Smooth muscle cell of trachea (primary cell): ENCODE measurements at places on chromosomes 1 and 21. TPM values are rescaled to one million over a fixed set of nuclear protein-coding genes. Genes with fewer than 3 reads are reported as not detected.

The TAF13 gene
- 73.9 and 75.4 TPM in 2 replicates for total RNA-seq

The PPFIA4 gene
- total RNA-seq, result 5.5 and 20.0 TPM in 2 replicates

The CDC20 gene
- 7.9 and 86.5 TPM in 2 replicates for total RNA-seq

The TEX38 gene
- total RNA-seq, result 0.29 TPM in 1 of 2 replicates, not detected in the other

The EXO5 gene
- total RNA-seq, result 5.5 and 10.0 TPM in 2 replicates

The RGS7 gene
- total RNA-seq, result 1.9 and 2.5 TPM in 2 replicates

The ACBD6 gene
- total RNA-seq, result 56.4 and 72.6 TPM in 2 replicates

The SEMA6C gene
- total RNA-seq, result 1.2 and 1.3 TPM in 2 replicates

The CYP4A22 gene
- not detected in 2 replicates for total RNA-seq

The DDI2 gene
- 14.5 and 19.0 TPM in 2 replicates for total RNA-seq

The S100A5 gene
- total RNA-seq, result not detected in 2 replicates

The GBP4 gene
- total RNA-seq, result 0.15 and 0.33 TPM in 2 replicates

The ZNF593OS gene
- not detected in 2 replicates for total RNA-seq
